NCI-H2081 treated with DMSO at 0.1 percent for 48 hours (cell line): ENCODE measurements at places on chromosomes 12 and 14.

DNA sequence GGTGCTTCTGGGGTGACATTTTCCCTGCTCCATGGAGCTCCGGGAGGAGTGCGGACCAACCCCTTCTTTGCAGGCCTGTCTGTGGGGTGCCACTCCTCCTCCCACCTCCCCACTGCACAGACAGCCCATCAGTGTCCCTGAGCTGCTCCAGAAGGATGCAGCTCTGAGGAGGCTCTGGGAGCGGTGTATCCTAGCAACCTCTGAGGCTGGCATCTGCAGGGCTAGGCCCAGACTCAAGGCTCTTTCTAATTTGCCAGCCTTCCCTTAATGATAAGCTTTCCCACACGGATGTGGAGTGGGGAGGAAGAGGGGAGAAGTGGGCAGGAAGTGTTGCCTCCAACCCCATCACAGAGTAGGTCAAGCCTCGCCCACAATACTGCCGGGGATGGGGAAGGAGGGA, 59.7 kb downstream of the CALM1 start:
- DNase-seq = no peak

- no peak for DNase-seq
Observed at GRCh38 chr14:36510874-36511273, 9.2 kb downstream of the NKX2-1 start.

DNA sequence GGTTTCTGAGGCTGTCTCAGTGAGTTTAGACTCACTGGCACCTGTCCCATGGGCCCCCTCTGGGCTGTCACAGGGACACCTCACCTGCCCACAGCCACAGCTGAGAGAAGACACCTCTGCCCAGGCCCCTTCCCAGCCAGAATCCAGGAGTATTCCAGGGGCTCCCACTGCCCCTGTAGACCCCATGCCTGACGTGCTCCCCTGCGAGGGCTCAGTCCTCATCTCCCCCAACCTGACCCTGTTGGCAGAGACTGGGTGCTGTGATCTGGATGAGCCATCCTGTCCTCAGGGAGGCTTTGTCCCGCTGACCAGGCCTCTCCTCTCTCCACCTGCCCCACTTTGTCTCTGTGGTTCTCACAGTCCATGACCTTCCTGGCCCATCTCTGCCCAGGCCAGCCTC, 89.4 kb downstream of the DHRS2 start:
- no peak for DNase-seq

DNA sequence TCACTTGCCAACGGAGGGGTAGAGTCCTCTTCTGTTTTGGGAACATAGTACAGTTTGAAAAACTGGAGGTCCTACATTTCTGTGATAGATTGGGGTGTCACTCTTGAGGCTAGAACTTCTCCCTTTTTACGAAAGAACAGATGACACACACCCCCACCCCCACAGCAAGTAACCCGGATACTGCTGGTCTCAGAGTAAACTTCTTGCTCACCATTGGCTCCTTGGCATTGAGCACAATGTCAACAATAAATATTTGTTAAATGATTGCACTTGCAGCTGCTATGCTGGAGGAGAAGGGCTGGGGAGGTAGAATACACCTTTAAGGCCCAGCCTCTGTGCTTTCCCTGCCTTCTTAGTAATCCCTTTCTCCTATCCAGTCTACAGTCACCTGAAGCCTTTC, 149.8 kb downstream of the TGFB3 start:
- DNase-seq = no peak

DNA sequence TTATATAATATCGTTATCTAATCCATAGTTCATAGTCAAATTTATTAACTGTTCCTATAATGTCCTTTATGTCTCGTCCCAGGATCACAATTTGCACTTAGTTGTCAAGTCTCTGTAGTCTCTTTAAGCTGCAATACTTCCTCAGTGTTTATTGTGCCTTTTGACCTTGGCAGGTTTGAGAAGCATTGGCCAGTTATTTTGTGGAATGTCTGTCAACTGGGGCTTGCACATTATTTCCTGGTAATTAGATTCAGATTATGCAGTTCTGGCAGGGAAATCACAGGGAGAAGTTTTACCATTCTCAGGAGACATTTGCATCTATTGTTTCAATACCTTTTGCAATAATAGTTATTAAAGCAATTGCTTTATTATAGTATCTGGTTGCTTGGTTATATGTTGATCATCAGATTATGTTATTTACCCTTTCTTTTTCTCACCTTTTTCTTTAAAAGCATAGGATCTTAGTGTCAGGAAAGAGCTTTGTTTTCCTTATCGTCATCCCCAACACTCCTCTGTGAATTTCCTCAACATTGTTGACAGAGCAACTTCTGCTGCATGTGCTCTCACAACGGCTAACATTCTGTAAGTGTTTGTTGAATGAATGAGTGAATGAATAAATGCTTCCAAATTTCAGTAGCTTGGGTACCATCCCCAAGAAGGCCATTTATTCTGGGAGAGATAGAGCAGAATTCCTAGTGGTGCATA, 3.7 kb upstream of the ART4 start:
- no peak for DNase-seq

DNA sequence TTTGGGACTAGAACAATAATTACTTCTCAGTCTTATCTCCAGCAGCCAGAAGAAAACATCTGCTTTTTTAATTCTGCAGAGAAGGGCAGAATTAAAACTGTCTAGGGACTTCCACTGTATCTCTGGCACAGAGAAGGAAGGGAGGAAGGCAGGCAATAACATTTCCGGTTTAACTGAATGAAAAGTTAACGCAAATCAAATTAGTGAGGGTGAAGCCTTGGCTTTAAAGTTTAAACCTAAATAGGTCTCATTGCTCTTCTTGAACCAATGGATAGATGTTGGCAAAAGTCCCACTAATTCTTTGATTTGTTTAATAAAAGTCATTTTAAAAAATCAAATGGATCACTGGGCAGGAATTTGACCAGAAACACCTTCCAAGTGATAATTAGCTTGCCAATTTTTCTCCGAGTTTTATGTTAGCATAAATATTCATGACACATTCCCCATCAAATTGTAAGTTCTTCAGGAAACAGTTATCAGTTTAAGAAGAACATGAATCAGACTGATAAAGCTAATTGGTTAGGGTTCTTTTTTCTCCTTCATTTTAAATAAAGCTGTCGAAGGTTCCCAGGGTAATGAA, 181.9 kb downstream of the SLC15A5 start:
- DNase-seq = no peak

DNA sequence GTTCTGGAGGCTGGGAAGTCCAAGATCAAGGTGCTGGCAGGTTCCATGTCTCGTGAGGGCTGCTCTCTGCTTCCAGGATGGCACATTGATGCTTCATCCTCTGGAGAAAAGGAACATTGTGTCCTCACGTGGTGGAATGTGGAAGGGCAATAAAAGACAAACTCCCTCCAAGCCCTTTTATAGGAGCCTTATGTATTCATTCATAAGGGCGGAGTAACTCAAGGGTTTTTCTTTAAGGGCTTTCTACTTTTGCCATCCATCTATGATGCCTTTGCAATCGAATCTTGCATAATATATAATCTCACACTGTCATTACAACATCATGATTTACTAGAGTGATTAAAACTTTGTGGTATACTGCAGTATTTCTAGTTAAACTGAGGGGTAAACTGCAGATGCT, 132.7 kb upstream of the DDHD1 start:
- no peak for DNase-seq

DNA sequence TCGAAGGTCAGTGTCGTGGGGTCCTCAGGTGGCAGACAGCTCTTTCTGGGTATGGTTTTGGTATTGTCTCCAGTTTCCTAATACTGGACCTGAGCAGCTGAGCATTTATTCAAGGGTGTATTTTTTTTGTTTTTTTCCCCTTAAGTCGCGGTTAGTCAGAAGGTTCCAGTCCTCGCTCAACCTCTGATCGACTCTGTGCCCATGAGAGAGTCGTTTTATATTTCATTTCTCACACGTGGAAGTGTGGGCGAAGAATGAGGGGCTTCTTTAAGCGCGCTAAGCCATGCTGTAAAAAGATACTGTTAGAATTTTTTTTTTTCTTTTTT, 499 bp downstream of the MIPOL1 start:
- no peak for DNase-seq

DNA sequence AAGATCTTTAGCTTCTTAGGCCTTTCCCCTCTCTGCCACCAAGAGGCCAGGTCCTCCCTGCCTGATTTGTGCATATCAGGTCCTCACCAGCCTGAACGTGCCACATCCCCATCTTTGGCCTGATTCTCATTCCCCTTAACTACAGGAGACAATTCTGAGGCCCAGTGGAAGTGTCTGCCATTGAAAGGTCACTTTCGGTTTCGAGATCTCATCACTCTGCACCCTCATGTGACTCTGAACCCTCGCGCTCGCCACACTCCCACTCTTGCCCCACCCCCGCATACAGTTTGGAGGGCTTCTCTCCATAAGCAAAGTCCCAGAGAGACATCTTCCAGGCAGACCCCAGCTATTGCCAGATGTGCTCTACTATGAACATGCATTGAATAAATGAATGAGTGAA, 189.0 kb downstream of the NTF3 start:
- DNase-seq = no peak

DNA sequence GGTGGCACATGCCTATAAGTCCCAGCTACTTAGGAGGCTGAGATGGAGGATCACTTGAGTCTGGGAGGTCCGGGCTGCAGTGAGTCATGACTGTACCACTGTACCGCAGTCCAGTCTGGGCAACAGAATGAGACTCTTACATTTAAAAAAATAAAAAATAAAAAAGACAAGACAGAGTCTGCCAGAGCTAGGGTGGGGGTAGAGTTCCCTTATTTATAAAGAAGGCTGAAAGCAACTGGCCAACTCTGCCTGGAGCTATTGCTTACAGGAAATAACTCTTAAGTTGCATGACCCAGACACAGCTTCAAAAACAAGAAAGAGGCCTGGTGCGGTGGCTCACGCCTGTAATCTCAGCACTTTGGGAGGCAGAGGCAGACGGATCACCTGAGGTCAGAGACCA, 31.5 kb downstream of the NUMB start:
- no peak for DNase-seq
